Epithelial cell of proximal tubule (primary cell): ENCODE measurements at places on chromosomes 1 and 21.
A peak's percentile ranks its signal among the peaks of the same experiment; 100 is the strongest.

DNA sequence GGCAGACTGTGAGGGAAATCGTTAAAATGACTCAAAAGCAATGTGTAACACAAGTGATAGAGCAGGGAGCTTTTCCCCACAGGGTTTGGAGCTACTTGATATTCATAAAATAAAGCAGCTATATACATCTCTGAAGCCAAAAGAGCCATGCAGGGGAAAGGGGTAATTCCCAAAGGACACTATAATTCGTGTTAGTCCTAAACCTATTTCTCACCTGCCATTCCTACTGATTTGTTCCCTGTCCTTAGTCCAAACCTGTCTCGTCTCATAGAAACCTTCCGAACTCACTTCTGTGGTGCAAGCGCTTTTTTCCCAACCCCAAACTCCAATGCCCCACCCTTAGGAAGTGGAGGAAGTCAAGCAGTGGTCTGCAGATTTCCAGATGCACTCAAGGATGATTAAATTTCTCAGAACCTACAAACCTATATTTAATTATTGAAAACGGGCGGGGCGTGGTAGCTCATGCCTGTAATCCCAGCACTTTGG is 946 bp upstream of the HNRNPR start:
- DNase-seq: peak; percentile 15

- DNase-seq: no peak
Observed at GRCh38 chr1:26079178-26079563, 11.7 kb upstream of the TRIM63 start.

DNA sequence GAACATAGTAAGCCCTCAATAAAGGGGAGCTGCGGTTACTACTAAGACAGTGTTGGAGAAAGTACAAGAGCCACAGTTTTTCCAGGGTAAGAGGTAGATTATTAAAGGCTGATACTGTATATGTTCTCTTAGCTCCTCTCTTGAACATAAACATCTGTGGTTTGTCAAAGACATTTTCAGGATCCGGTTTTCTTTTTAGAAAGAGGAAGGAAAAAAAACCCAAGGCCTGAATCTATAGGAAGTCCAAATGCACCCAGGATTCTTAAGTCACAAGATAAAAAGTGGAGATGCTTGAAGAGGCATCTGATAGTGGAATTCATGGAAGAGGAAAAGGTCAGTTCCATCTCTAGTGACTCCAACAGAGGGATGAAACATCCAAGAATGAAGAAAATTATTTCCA is 24.6 kb upstream of the SLC45A3 start:
- no peak for DNase-seq

DNA sequence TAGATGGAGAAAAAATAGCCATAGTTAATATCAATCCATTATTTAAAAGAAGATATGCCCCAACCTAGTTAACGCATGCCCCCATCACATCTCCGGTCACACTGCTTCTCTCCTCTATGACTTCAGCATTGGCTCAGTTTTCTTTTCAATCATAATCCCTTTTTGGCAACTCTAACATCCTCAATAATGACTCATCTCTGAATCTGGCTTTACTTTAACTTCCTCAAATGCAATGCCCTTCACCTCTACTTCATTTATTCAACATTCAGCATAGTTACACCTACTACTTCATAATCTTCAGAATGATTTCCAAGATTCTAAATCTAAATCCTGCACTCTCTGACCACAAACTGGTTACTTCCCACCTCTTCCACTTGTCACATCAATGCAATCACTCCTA is 417.3 kb downstream of the USH2A start:
- DNase-seq: no peak

DNA sequence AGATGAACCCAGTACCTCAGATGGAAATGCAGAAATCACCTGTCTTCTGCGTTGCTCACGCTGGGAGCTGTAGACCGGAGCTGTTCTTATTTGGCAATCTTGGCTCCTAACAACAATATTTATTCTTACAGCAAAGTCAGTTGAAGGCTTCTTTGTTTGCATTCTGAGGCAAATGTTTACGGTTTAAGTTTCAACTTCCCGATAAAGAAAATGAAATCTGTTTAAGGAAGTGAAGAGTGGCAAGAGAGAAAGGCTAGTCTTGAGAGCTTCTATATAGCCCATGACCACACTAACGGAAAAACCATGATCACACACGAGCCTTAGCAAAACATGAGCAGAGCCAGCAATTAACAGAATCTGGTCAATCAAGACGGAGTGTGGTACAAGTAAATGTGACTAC is 122.6 kb upstream of the ZNHIT6 start:
- no peak for DNase-seq

DNA sequence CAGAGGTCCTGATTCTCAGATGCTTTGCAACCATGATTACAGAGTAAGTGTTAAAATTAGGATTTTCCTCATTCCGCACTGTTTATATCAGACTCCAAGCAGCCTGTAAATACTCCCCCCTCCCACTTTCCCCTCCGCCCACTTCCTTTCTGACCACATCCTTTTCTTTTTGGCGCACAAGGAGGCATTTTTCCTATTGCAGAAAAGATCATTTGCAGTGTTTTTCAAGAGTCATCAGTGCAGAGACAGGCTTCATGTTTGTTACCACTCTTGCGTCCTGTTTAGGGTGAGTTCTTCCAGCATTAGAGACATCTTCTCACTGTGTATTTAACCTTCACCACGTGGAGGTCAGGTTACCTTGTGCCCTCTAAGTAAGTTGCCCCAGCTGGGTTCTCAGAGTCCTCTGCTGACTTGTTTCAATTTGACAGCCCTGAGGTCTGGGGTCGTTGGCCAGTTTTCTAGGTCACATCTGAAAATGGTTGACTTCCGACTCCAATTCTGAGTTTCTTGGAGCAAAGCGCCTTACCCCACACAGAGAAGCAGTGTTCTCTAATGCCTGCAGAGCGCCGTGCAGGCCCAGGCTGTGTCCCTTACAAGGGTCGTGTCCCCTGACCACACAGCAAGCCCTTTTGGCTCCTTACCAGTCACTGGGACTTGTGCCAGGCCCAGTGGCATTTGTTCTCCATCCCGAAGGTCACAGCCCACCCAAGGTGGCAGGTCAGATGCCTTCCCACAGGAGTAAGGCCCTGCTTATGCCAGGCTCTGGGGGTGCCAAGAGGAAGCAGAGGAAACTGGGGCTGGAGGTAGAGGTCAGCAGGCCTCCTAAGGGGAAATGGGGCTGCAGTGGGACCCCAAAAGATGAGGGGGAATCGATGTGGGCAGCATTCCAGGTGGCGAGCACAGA is 85.6 kb downstream of the FAM78B start:
- DNase-seq: no peak

- DNase-seq: no peak
Observed at GRCh38 chr1:42157667-42158066, 4.5 kb downstream of the GUCA2B start.

DNA sequence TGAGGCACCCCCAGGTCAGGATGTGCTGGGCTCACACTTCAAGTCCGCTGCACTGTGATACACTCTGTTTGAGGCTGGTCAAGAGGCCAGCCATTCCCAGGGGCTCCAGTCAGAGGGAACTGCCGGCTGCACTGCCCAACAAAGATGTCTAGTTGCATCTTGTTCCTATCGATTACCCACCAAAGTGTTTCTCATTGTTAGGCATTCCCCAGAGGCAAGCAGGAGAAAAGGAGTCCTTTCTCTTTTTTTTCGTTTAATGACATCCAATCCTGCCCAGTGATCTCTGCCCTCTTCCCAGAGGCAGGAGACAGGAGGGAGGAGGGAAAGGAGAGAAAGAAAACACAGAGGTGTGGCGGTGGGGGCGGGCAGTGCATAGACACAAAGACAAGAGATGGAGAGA is 150.4 kb downstream of the OMA1 start:
- DNase-seq: no peak

- DNase-seq: peak; percentile 41
Observed at GRCh38 chr1:66648901-66649595, 103.2 kb upstream of the DYNLT5 start.

DNA sequence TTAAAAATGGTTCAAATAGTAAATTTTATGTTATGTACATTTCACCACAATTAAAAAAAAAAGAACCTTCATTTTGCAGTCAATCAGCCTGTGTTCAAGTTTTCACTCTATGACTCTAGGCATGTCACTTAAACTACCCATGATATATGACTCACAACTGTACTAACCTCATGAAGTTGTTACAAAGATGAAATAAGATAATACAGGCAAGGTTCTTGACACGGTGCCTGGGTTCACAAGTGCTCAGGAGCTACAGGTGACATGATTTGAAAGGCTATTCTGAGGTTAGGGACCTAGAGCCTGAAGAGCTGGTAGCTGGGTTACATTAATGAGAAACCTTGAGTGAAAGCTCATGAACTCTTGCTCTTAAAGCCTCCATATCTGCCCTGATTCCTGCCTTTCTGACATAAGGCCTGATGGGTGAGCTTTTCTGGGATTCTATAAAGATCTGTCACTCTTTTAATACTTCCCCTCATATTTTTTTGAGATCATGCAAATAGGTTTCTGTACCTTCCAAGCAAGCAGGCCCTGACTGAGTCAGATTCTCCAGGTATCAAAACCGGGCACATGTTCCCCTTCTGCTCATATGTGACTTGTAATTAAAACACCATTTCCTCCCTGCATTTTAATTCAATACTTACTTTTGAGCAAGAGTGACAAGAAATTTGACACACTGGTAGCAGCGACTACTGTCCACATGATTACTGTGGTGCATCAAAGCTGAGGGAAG is 34.0 kb downstream of the PCSK9 start:
- DNase-seq: no peak

GRCh38 chr1:179921472-179921871 is 33.1 kb upstream of the CEP350 start:
- no peak for DNase-seq

- DNase-seq: no peak
Observed at GRCh38 chr1:38005195-38006007, at the start of gene FHL3. Gene FHL3, minus strand, starts transcription at chr1:38005514. Its CDS starts 6,102 bp downstream, at chr1:37999412.

DNA sequence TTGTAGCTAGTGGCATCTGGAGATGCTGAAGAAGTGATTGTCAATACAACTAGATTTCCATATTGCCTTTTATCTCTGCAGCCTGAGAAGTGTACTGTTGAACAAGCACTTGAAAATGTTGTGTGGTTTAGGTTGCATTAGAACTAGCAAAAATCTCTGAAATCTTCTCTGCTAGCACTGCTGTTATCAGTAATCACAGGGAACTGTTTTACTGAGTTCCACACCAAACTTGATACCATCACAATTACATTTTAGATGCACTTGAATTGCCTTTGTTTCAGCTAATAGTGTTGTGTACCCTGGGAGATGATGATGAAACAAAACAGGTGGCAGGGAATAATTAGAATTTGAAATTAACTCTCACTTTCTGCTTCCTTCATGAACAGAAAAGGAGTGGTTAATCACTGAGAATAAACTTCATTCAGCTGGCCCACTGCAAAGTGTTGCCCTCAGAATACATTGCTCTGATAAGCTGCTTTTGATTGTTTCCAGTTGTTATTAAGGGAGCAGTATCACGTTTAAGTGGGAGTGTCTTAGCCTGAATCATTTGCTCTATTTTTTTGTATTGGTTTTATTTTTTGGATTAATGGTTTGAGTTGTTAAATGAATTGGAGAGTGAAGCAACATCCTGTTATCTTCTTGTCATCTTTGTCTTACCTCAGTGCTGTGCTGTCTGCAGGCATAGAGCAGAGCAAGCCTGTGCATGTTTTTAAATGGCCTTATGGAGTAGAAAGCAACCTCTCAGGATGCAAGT is 13.0 kb downstream of the FAM20B start:
- DNase-seq: no peak

GRCh38 chr1:175503538-175503937 is 239.9 kb downstream of the TNR start:
- DNase-seq: no peak

DNA sequence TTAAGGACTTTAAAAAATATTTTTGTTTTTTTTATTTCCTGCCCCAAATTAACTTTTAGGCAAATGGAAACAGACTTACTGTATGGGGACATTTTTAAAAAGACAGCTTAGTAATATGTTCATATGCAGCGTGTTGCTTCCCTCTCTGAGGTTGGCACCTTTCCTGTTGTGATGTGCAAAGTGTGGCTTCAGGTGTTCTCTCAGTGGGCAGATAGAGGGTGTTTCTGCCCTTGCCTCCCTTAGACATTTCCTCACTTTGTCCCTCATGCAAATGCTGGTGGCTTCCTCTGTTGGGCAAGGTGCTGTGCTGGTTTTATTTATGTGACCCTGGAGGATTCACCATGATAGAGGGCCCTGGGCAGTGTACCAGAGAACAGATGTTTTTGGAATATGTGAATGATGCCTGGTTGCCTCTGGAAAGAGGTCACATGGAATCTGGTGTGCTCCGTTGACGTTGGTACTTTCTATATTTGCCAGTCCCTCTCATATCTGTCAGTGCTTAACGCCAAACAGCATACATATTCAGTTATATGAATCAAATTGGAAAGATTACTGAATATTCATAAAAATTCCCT is 123.5 kb downstream of the PATJ start:
- no peak for DNase-seq

DNA sequence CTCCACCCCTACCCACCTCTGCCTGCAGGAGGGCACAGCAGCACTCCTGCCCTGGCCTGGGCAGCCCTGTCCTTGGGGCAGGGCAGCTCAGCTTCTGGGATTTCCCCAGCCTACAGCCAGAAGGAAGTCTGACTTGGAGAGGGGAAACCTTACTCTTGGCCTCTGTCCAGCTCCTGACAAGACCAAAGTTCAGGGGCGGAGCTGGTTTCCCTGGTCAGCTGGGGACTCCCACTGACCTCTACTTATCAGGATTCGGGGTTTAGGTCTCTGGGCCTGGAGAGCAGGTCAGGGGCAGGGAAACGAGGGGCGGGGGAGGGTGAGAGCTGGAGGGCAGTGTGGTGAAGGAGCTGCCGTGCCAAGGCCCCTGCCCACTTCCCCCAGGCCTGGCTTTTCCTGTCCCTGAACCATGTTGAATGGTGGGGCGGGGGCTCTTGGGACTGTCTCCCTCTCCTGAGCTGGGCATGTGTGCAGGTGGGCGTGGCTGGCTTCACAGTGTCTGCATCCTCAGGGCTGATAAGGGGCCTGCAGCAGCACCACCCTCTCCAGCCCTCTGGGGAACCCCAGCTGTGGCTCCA is 16.8 kb upstream of the ETV3 start:
- DNase-seq: peak; percentile 27

DNA sequence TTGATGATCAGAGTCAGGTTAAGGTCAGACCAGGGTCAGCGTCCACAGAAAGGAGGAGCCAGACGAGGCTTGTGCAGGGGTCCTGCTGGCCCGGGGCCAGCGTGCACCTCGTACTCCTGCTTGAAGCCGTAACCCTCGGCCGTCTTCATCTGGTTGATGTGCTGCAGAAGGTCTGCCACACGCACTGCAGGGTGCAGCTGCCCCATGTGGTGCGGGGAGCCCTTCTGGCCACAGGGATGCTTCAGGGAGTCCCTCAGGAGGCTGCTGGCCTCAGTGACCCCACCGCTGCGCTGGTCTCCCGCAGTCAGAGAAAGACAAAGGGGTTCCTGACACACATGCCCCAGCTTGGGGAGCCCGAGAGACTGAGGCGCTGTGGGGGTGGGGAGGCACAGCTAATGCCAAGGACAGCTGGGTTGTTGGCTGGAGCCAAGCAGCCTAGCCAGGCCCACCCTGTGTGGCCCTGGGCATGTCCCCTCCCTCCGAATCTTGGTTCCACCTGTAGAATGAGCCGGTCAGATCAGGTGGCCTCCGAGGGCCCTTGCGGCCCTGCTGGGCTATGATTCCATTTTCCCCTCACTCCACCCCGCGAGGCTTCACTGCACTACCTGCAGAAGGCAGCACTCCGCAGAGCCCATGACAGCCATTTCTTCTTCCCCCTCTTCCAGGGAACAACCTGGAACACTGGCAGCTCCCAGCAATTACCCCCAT is 251.9 kb downstream of the PTPRU start:
- DNase-seq: no peak
